ENCODE measurements at places on chromosomes 1 and 21.

- DNase-seq, result no peak
Observed at GRCh38 chr1:58749646-58750045, 34.2 kb downstream of the JUN start.

DNA sequence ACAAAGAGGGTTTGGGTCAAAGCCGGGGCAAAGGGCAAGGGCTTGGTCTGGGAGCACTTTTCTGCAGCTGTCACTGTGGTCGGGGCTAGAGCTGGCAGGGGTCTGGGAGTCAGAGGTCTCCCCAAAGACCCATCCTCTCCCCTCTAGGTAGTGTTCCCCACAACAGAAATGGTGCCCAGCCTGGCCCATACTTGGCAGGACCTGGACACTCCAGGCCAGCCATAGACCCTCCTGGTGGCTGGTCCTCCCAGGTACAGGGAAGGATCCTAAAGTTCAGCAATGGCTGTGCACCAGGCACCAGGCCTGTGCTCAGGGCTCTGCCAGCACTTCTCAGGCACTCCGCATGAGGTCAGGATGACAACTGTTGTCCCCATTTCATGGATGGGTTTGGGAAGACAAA is 11.0 kb downstream of the ESPN start:
- no peak for DNase-seq

DNA sequence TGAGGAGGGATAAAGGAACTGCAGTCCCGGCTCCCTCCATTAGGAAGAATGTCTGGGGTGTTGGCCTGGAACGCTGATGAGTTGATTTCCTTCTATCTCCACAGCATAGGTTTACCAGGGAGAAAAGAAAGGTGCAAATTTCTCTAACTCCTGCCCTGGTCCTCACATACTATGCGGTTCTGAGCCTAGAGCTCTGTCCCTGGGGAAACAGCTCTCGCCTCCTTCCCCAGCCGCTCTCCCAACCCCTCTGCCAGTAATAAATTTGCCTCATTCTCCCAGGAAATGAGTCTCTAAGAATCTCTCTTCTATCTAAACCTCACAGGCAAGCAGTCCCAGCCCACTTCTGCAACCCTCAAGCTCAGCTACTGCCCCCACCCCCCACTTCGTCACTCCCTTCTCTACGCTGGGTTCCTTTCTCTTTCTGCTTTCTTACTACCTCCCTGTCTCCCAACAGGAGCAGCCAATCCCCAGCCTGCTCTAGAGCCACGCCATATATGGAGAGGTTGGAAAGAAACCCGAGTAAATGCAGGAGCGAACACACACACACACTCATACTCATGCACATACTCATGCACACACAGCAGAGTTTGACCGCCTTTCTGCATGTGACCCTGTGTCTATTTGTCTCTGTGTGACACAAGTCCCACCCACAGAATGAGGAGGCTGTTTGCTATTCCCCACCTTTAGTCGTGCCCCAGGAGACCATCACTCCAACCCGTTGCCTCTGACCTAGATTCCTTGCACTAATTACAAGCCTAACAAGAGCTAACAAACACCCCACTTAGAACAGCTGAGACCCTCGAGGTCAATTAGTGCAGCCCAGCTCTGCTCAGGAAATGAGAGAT is 13.4 kb downstream of the PLEKHO1 start:
- peak; percentile 34 for DNase-seq

GRCh38 chr1:93565496-93566206 is 116.0 kb downstream of the BCAR3 start:
- no peak for DNase-seq

DNA sequence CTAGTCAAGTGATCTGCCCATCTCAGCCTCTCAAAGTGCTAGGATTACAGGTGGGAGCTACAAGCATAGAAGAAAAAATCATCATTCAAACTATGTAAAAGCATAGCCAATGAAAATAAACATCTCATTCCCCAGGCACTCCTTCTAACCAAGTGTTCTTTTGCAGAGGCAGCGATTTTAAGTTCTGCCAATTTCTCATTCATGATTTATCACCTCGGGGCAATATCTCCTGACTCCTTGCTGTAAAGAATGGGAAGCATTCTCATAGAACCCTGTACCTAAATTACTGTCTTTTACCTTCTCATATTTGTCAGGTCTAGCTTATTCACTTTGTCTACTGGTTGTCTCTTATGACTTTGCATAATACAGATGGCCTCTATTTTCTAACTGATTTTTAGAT is 32.5 kb upstream of the IVNS1ABP start:
- DNase-seq, result no peak

DNA sequence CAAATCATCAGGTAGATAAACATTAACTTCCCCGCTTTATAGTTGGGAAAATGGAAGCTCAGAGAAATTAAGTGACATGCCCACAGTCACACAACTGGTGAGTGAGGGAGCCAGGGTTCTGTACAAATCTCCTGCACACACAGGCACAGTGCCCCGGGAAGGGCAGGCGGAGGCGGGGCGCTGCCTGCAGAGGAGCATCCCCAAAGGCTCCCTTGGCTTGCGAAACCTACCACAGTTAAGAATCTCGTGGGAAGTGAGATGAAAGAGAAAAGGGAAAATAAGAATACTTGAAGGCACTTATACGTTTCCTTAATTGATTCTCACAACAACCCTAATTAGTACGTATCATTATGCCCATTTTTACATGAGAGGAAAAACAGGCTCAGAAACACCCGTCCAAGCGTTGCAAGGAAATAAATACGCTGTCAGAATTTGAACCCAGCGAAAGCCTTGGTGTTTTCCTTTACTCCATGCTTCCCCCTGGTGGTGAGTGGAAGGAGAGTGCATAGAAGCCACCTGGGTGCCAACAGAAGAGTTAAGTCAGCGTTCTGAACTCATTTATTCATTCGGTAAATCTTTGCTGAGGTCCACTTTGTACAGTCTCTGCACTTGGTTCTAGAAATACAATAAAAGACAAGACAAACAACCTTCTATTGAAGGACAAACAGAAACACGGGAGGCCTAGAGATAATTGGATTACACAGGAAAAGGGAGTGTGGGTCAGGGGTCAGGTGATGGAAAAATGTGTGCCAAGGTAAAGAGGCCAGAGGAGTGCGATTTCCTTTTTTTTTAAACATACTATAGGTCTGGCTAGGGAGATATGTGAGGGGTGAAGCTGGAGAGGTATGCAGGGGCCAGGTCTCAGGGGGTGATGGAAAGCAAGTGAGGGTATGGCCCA is 28.4 kb downstream of the ACP6 start:
- DNase-seq, result peak; percentile 69

GRCh38 chr1:203269654-203270020 is 35.7 kb upstream of the BTG2 start:
- DNase-seq, result no peak

DNA sequence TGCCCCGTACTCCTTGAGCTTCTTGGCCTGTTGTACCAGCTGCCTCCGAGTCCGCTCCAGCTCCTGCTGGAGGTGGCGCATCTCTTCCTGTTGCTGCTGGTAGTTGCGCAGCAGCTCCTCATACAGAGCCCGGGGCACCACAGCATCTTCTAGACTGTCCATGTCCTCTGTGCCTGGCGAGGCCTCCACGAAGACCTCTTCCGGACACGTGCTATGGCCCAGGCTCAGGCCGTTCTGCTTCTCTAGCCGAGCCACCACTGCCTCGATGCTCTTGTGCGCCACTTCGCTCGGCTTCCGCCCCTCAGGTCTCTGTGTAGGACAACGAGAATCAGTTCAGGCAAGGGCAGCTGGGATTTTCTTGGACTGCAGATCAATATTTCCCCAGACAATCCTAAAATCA is 17.7 kb downstream of the BEND5 start:
- DNase-seq, result no peak

DNA sequence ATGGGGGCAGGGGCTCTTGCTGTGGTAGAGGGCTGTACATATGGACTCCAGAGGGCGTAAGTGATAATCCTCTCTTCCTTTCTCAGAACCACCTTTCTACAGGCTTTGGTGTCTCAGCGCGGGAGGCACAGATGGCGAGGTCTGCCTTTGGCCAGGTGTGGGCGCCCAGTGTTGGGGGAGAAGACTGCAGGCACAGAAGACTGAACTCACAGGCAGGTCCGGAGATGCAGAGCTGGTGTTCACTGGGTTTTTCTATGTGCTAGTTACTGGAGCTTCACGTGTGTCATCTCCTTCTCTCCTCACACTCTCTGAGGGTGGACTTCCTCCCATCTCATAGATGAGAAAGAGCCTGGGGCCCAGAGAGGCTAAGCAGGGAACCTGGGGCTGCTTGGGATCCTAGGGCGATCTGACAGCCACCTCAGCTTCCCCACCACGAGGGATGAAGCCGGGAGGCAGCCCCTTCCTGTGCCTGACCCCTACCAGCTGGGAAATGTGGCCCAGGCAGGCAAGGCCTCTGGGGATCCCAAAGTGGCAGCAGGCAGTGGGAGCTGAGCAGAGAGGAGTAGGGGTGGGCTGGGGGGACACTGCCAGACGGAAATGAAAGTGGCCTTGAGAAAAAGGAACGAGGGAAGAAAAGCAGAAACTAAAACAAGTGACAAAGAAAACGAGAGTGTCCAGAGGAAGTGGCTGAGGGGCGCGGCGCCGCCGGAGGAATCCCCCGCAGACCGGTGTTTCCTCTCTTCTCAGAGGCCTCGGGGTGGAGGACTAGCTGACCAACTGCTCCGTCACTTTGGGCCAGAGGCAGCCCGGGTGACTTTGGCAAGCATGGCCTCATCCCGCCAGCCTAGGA is 191.6 kb downstream of the HIVEP3 start:
- peak; percentile 10 for DNase-seq

DNA sequence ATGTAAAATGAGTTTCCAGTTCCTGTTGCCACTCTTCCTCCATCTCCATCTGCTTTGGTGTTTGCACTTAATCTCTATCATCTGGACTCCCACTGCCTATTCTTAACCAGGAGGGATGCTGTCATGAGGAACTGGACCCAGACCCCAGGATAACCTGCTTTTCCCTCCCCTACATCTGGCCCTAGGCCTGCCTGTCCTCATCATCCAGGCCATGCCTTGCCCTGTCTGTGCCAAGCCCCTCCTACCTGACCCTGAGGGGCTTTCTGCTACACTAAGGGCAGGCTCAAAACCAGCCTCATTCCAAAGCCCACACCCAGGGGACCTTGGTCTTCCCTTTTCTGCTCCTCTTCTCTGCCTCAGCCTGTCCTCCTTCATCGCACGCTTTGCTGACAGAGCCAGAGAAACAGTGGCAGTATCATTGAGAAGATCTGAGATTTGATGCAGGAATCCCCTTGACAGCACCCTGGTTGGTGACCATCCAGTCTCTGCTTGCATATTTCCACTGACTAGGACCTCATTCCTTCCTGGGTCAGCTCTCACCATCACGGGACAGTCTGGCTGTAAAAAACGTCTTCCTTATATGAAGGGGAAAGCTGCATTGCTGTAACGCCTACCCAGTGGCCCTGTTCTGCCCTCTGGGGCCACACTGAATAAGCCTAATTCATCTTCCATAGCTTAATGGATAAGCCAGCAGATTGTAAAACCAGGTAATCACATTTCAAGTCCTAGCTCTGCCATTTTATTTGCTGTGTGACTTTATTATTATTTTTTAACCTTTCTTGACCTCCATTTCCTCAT is 38.8 kb downstream of the PLXNA2 start:
- DNase-seq, result no peak

- DNase-seq, result no peak
Observed at GRCh38 chr1:150249936-150250335, 7.6 kb upstream of the CA14 start.

DNA sequence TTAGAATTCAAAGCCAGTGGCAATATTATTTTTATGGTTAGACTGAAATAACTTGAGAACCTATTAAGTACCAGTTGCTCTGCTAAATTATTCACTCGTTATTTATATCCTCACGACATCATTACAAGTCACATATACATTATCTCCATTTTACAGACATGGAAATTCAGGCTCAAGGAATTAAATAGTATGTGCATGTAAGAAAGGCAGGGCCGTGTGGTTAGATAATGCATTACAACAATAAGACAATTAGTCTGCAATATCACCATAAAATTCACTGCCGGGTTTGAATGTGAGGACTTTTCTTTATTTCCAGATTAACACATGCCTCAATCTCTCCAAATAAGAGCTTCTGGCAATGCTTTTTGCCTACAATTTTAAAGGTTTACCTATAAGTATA is 523.4 kb downstream of the PTBP2 start:
- DNase-seq, result no peak

GRCh38 chr1:101540161-101540560 is 303.3 kb downstream of the S1PR1 start:
- no peak for DNase-seq
